ENCODE measurements at places on chromosomes 7 and 10.

GRCh38 chr10:106815427-106816043, 349.0 kb downstream of the SORCS1 start:
- DNase-seq, result no peak

DNA sequence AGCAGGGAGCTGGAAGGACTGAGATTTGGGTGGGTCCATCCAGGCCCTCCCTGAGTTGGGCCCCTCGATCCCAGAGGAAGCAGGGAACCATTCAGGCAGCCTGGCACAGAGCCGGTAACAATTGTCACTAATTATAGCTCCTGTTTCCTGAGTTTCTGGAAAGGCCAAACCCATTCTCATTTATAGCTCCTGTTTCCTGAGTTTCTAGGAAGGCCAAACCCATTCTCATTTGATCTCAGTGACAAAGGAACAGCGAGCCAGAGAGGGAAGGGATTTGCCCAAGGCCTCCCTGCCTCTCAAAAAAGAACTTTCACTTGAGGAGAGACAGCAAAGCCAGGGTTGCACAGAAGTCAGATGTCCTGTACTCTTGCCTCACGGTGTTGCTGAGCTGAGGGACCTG, 521.9 kb downstream of the TYW1 start:
- DNase-seq, result no peak

DNA sequence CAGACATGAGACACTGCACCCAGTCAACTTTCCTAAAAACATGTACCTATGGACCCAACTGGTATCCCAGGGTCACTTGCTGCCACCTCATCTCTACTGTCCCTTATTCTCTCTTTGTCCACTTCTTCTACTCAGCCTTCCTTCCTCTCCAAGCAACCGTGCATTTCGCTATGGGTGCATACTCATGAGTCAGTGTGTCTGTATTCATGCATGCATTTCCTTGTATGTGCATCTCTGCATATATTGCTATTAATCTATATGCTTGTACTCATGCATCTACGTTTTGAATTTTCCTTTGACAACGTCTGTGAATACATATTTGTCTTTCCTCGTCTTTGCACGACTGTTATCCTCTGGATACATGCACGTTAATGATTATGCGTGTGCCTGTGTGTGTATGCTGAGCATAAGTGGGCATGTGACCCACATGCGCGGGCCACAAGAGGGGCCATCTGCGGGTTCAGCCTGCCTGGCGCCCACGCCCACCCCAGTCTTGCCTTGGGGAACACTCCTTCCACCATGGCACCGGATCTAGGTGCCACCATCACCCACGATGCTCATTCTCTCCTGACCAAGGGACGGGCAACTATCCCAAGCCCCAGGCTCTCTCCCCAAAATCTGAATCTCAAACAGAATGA, 23.3 kb downstream of the KIAA1549 start:
- DNase-seq, result no peak

- DNase-seq, result no peak
Measured at GRCh38 chr10:126309228-126309883, 78.9 kb downstream of the ADAM12 start.

GRCh38 chr10:53957401-53957800, 843.6 kb downstream of the PCDH15 start:
- DNase-seq, result no peak

- no peak for DNase-seq
Measured at GRCh38 chr10:77970869-77971803, 44.6 kb upstream of the DLG5 start.

GRCh38 chr7:100413346-100413745, 15.2 kb downstream of the ZCWPW1 start:
- no peak for DNase-seq

GRCh38 chr10:55263327-55263726, 462.3 kb upstream of the PCDH15 start:
- no peak for DNase-seq
